Renal cortical epithelial cell (primary cell): ENCODE measurements at places on chromosomes 1 and 21. TPM values are rescaled to one million over a fixed set of nuclear protein-coding genes. Genes with fewer than 3 reads are reported as not detected.
A peak's percentile ranks its signal among the peaks of the same experiment; 100 is the strongest.

Gene CLEC20A
- not detected in 2 replicates for total RNA-seq

Gene DIP2A
- 15.8 and 46.7 TPM in 2 replicates for total RNA-seq

Gene RAB13
- 80.6 and 154 TPM in 2 replicates for total RNA-seq

Gene FOXD3
- not detected in 2 replicates for total RNA-seq

Gene FCRL1
- total RNA-seq, result not detected in 2 replicates

Gene ELAPOR1
- 0.17 and 0.99 TPM in 2 replicates for total RNA-seq

Gene ITGB2
- 6.1 and 8.8 TPM in 2 replicates for total RNA-seq

Gene ATF3
- total RNA-seq, result 21.6 and 34.6 TPM in 2 replicates

- DNase-seq, result peak; percentile 96
Measured at GRCh38 chr1:94316183-94316582, 78.8 kb upstream of the ARHGAP29 start.

DNA sequence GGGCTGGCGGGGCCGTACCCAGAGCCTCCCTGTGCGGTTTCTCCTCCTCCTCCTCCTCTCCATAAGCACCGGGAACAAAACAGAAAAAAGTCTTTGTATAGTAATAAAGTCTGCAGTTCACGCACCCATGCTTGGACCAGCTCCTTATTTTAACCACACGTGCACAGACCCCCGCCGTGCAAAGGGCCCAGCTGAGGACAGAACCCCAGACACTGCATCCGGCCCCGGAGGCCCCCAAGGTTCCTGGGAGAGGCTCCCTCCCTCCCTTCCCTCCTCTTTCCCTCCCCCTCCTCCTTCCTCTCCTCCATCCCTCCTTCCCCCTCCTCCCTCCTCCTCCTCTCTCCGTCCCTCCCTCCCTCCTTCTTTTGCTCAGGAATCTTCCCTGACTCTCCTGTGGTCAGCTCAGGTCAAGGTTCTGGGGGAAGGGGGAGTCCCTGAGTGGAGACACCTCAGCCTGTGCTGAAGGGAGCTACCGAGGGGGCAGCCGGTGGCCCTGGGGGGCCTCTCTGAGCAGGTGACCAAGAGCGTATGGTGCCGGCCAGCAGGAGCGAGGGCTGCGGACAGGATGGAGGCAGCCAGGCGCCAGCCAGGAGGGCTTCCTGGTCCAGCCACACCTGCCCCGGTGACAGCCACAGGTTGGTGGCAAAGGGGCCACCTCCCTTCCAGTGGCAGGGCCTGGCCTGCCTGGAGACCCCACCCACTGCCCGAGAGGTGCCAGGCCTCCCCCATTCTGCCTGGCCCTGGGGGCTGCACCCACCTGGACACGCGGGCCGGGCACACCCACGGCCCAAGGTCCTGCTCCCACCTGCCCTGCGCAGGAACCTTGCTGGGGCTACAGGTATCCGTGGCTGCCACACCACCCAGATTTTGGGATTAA lies 3.2 kb upstream of the TTLL10 start:
- DNase-seq, result no peak

DNA sequence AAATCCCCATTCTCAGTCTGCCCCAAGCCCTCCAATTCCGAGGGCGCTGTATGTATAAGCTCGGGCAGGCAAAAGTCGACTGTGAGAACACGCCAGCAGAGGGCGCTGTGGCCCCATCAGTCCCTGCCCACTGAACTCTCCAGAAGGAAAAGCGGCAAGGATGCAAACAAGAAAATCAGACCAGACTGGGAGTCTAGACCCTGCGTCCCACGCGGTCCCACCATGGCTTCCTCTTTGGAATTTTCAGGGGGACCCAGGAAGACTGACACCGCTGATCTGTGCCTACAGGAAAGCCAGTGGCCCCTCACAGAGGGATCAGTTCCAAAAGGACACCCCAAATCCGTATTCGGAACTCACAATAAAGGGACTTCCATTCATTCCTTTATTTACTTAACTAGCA lies 19.5 kb downstream of the TEX35 start:
- peak; percentile 54 for DNase-seq

DNA sequence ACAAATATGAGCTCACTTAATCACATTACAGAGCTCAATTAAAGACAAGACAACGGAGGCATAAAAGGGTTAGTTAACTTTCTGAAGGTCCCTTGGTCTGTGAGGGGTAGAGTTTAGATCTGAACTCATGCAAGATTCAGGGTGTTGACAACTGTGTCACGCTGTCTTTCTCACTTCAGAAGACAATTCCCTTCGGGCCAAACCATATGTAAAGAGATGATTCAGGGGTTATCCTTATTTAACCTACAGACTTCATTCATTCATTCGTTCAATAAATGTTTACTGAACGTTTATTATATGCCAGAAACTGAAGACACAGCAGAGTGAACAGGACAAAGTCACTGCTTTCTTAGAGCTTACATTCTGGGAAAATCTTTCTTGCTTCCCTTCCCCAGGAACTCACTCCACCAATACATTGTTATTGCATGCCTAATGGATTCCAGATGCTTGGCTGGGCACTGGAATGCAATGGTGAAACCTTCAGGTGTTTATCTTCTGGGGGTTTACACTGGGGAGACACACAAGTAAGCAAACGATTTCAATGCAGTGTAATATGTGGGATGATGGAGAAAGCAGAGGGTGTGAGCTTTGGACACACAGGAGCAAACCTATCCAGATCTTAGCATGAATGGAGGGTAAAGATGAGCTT lies 6.4 kb downstream of the XCL1 start:
- DNase-seq, result peak; percentile 95

DNA sequence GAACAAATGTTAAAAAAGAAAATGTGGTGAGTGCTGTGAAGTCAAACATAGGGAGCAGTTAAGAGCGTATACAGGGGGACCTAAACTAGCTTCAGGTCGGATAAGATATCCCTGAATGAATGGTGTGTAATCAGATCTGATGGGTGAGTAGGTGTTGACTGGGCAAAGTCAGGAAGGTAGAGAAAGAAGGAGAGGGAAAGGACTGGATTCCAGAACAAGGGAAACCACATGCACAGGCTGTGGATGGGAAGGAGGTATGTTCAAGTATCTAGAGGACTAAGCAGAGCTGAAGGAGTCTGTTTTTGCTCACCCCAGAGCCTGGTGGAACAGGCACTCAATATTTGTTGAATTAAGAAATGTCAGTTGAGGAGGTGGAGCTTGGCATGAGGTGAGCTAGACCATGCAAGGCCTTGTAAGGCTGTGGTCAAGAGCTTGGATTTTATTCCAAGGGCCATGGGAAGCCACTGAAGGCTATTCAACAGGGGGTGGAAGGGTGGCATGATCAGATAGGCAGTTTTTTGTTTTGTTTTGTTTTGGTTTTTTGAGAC lies 27.4 kb downstream of the MAP7D1 start:
- no peak for DNase-seq

DNA sequence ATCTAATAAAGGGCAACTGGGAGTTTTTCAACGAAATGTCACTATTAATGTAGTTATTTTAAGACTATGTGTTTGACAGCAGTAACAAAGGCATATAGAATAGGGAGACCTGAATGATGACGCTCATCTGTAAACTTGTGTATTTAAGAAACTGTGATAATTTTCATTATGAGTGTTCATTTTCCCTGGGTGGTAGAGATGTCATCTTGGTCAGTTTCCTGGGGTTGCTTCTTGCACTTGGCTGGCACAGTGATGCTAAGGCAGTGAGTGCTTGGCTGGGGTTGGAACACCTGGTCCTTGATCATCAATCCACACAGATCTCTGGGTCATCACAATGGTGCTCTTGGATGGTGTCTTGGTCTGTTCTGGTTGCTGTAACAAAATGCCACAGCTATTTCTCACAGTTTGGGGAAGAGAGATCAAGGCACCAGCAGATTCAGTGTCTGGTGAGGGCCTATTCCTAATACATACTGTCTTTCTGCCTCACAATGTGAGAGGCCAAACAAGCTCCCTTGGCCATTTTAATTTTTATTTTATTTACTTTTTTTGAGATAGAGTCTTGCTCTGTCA lies 7.9 kb upstream of the SMYD2 start:
- DNase-seq, result no peak

GRCh38 chr1:210440081-210440480 lies 111.4 kb downstream of the HHAT start:
- DNase-seq, result no peak

GRCh38 chr1:9435153-9435636 lies 104.1 kb upstream of the SLC25A33 start:
- no peak for DNase-seq

DNA sequence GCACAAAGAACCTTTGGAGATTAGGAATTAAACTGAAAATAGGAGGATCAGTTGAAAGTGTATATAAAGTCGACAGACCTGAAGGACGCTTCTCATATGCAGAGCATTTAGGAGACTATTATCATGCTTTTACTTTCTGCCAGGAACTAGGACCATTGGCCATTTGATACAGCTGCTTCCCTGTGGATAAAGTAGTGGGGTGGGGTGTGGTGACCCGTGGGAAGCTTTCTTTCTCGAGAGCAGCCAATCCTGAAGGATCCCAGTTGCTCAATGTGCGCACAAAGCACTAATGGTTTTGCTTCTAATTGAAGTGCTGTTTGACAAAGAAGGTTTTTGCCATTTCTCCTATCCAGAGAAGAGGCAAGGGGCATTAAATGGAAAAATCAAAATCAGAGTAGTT lies 14.9 kb upstream of the CD55 start:
- DNase-seq, result no peak

DNA sequence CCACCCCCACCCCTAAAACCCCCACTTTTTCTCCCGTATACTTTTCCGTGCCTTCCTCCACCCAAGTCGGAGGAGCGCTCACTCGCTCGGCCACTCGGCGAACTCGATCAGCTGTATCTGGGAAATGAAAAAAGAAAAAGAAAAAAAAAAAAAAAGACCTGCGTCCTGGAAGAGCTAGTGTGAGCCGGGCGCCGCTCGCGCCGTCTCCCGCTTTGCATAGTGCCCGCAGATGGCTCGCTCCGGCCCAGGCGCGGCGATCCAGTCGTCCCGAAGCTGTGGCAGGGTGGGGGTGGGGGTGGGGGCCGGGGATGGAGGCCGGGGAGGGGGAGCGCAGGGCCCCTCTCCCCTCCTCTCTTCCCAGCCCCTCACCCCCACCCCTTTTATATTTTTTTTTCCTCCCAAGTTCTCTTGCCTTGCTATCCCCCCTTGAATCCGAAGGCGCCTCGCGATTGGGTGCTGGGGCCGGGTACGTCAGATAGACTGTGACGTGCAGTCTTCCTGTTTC lies 299 bp upstream of the PROX1 start:
- DNase-seq, result peak; percentile 14

- peak; percentile 53 for DNase-seq
Measured at GRCh38 chr1:243407284-243408018, 151.6 kb downstream of the SDCCAG8 start.

GRCh38 chr1:181124291-181124751 lies 35.8 kb downstream of the IER5 start:
- no peak for DNase-seq

GRCh38 chr1:67491280-67491679 lies 61.1 kb upstream of the SERBP1 start:
- DNase-seq, result no peak

- DNase-seq, result no peak
Measured at GRCh38 chr1:86829321-86829720, 84.6 kb downstream of the SELENOF start.

GRCh38 chr1:29331729-29332128 lies 95.4 kb downstream of the PTPRU start:
- no peak for DNase-seq

DNA sequence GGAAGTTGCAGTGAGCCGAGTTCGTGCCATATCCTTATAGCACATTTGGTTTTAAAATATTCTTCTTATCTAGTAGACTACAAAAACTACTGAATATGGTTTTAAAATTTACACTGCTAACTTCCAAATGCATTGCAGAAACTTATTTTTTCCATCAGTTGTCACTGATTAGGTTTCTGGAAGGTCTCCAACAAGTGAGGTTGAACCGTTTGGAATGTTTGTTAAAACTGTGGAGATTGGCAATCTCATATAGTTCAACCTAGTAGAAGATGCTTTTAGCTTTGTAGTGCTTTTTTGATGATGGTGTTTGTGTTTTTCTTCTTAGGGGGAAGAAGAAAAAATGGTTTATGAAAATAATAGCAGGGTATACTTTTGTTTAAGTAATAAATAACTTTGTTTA lies 12.9 kb downstream of the CENPF start:
- no peak for DNase-seq

DNA sequence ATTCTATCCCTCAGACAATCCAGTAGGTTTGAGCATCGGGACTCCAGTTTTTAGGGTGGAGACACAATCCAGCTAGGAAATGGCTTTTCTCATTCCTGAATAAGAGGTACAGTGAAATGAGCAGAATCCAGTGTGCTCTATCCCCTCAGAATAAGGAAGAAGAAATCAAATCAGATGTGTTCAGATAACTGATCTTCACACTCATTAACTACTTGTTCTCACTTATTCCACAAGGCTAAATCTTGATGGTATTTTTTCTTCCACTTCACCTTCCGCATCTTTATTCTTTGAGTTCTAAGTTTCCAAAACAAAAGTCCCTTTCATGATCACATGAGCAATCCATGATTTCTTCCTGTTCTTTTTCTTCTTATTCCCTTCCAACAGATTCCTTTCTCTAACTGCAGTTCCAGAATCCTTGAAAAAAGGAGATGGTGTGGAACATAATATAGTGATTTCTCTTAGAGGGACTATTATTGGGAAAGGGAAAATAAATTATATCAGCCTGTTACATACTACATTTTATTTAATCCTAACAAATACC lies 1.7 kb downstream of the SYT11 start:
- DNase-seq, result no peak

DNA sequence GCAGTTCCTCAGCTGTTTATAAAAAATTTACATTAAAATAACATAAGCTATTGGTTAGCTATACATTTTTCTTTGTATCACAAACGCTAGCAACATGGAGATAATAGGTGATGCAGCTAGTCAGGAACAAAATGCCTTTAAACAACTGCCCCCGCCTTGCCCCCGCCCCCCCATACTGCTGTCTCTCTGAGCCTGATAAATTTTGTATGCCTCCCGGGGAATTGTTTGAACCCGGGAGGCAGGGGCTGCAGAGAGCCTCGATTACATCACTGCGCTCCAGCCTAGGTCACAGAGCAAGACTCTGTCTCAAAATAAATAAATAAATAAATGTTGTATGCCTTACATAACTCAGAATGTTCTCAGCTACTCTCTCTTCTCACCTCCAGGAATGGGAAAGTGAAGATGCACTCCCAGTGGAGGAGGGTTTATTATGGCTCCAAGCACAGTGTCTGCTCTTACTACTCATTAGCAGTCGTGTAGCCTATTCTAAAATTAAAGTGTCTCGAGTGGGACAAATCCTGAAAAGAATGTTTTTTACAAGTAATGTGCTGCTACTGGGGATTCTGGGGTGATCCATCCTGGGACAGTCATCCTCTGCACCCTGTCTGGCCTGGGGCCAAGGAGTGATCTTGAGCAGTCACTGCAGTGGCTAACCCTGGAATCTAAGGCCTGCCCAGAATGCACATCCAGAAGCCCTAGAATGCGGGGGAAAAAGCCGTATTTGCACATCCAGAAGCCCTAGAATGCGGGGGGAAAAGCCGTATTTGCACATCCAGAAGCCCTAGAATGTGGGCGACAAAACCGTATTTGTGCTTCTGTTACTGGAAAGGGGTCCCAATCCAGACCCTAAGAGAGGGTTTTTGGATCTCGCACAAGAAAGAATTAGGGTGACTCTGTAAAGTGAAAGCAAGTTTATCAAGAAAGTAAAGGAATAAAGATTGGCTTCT lies 39.4 kb upstream of the ZNF496 start:
- no peak for DNase-seq
